Vagina (tissue), 2 donors: ENCODE measurements at places on chromosomes 2 and 18. TPM values are rescaled to one million over a fixed set of nuclear protein-coding genes. Genes with fewer than 3 reads are reported as not detected.

DNA sequence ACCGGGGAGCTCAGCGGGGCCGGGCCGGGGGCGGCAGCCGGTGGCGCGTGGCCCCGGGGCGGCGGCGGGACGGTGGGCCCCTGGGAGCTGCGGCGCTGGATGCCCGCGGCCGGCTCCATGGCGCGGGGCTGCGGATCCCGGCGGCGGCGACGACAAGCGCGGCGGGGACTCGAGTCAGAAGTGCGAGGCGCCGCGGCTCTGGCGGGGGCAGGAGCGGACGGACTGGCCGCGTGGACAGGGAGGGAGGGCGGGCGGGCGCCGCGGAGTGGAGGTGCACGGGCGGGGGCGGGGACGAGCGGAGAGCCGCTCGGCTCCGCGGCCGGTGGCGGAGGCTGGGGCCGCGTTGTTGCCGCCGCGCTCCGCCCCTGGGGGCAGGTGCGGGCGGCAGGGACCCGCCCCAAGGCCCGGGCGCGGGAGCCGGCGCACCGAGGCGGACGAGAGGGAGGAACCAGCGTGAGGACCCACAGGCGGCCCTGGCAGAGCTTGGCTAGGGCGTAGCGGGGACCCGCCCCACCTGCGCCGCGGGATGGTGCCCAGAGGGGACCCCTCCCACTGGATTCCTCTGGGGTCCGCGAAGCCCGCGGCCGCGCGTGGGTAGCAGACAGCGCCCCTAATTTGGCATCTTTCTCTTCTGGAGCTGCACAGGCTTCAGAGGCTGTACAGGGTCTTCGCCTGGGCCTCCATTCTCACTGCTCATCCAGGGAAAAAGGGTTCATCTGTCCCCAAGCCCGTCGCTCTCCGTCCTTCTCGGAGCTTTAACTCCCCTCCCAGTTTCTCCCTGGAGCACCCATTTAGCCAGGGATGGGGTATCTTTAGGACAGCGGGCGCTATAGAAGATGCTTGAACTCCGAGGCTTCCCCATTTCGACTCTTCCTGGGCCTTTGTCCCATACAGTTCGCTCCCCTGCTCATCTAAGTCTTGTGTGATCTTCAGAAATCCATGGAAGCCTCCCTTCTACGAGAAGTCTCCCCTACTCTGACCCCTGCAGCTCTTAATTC is at the start of gene TMEM163:
Gene TMEM163, minus strand, starts transcription at position 184 of the 998 bp plus-strand sequence.
- H3K27ac ChIP-seq, result no peak within 1 kb of the TSS
- no peaks in the 10 kb centered on the region for H3K27me3 ChIP-seq
- DNase-seq, result no peak
- H3K36me3 ChIP-seq, result no peaks in the 10 kb centered on the region

DNA sequence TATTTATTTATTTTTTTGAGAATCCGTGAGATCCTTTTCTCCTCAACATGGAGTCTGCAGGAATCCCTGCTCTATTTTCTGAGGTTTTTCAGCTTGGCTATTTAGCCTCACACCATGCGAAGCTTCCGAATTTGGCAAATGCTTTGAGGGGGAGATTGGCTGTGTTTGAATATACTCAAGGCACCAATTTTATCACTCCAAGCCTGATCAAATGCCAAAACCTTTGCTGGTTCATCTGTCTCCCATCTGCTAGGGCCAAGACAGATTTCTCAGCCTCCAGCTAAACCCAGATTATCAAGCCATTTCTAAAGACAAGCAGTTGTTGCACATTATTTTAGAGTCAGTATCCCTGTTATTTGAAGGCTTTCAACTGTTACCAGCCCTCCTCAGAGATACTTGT is 295.7 kb downstream of the XIRP2 start:
- H3K27ac ChIP-seq, result no peak overlapping the region
- no peak for DNase-seq
- H3K4me3 ChIP-seq, result no peak overlapping the region
- H3K36me3 ChIP-seq, result no peaks in the 10 kb centered on the region

- no peak overlapping the region for H3K4me3 ChIP-seq
- no peak for DNase-seq
- no peaks in the 10 kb centered on the region for H3K27me3 ChIP-seq
- H3K27ac ChIP-seq, result no peak overlapping the region
Observed at GRCh38 chr2:187075199-187075635, 226.2 kb upstream of the ZSWIM2 start.

The ACKR3 gene
- total RNA-seq, result 55.5 TPM

- H3K27me3 ChIP-seq, result no peaks in the 10 kb centered on the region
- H3K27ac ChIP-seq, result no peak overlapping the region
- H3K36me3 ChIP-seq, result peaks cover 68% of the 10 kb centered on the region
Observed at GRCh38 chr2:216426938-216427337, 14.7 kb downstream of the SMARCAL1 start.

The AQP12B gene
- not detected for total RNA-seq

DNA sequence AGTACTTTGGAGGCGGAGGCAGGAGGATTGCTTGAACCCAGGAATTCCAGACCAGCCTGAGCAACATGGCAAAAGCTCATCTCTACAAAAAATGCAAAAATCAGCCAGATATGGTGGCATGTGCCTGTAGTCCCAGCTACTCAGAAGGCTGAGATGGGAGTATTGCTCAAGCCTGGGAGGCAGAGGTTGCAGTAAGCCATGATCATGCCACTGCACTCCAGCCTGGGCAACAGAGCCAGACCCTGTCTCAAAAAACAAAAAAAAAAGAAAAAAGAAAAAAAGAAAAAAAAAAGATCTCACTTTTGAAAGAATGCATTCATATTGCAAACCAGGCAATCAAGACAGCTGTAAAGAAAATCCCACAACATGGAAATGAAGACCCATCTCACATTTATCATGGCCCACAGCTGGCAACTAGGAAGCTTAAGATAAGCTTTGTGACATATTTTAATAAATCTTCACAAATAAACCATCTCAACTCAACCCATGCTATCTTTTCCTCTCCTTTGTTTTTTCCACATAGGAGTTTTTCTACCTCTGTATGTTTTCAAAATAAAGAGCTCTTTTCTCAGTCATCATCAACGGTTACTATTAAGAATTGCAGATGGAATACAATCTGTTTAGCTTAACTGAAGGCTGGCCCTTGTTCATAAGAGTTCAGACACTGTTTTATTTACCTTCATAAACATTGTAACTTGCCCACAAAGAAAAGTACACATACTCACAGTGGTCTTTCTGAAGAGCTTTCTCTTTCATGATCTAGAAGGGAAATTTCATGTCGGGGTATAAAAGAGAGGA is 137.0 kb downstream of the MREG start:
- no peaks in the 10 kb centered on the region for H3K36me3 ChIP-seq
- H3K4me3 ChIP-seq, result no peak overlapping the region
- no peaks in the 10 kb centered on the region for H3K27me3 ChIP-seq
- no peak for DNase-seq

- H3K27me3 ChIP-seq, result no peaks in the 10 kb centered on the region
- H3K27ac ChIP-seq, result no peak overlapping the region
- H3K36me3 ChIP-seq, result no peaks in the 10 kb centered on the region
- no peak overlapping the region for H3K4me3 ChIP-seq
Observed at GRCh38 chr2:163799807-163800206, 64.0 kb upstream of the FIGN start.

DNA sequence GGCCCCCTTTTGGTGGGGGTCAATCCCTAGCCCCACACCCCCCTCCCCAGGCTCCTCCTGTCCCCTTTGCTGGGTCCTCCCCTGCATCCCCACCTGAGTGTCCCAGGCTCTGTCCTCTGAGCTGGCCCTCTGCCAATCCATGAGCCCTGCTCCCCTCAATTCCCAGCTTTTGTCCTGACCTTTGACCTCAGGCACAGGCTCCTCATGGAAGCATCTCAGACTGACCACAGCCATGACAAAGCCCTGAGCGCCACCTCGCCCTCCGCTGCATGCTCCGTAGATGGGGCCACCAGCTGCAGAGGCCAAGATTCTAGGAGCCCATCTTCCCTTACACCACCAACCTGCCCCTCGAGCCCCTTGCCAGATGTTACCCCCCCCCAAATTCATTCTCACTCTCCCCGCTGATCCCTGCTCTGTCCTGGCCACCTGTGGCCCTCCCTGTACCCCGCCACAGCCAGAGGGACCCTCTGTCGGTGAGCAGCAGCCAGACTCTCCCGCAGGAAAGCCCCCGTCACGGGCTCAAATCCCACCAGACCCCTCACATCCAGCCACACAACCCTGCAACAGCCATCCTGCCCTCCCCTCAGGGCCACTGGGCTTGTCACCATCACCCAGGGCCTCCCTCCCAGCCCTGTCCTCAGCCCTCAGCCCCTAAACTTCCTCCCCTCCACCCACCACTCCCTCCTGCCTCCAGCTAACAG is 206.0 kb downstream of the MGAT5 start:
- no peaks in the 10 kb centered on the region for H3K4me1 ChIP-seq
- no peaks in the 10 kb centered on the region for H3K36me3 ChIP-seq
- no peak overlapping the region for H3K4me3 ChIP-seq
- H3K27ac ChIP-seq, result no peak overlapping the region
- DNase-seq, result no peak

DNA sequence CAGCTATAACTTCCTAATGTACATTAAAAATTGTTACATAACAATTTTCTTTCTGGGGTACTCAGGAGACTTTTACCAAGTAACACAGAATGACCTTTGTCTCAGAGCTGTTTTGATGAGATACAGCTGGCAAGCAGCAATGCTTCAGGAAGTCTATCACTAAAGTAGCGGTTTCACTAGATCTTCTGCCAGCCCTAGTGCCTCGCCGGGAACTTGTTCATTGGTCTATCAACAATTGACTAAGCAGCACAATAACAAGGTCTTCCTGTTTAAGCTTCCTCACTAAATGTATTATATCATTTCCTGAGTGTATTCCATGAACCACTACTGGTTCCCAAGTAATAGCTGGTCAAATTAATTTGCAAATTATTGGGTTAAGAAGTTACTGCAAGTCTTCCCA is 69.2 kb downstream of the TRIP12 start:
- H3K27me3 ChIP-seq, result no peaks in the 10 kb centered on the region
- no peak overlapping the region for H3K4me3 ChIP-seq
- H3K27ac ChIP-seq, result no peak overlapping the region
- H3K4me1 ChIP-seq, result peaks cover 41% of the 10 kb centered on the region
- H3K36me3 ChIP-seq, result peaks cover 17% of the 10 kb centered on the region
- DNase-seq, result no peak

DNA sequence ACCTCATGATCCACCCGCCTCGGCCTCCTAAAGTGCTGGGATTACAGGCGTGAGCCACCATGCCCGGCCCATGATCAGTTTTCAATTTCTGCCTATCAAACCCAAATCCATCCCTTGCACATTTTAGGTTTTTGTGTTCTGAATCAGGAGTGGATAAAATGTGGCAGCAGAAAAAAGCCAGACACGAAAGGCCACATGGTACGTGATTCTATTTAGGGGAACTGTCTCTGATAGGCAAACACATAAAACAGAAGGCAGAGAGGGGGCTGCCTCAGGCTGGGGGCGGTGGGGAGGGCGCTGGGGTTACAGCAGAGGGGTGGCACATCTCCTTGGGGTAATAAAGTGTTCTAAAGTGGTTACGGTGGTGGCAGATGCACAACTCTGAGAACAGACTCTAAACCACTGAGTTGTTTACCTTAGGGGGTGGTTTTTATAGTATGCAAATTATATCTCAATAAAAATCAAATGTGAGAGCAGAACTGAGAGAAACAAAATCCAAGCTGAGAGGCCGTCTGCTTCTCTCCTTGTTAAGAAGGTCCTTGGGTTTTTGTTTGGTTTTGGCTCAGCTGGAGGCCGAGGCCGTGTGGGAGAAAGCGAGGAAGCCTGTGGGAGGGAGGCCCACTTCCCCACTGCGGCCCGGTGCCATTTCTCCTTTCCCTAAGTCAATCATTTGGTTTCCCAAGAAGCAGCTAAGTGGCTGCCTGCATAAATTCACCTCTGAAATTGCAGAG is 78.0 kb downstream of the SOWAHC start:
- H3K36me3 ChIP-seq, result no peaks in the 10 kb centered on the region
- DNase-seq, result no peak
- H3K4me3 ChIP-seq, result no peak overlapping the region
- no peaks in the 10 kb centered on the region for H3K27me3 ChIP-seq

The NOSTRIN gene
- 30.0 TPM for total RNA-seq

DNA sequence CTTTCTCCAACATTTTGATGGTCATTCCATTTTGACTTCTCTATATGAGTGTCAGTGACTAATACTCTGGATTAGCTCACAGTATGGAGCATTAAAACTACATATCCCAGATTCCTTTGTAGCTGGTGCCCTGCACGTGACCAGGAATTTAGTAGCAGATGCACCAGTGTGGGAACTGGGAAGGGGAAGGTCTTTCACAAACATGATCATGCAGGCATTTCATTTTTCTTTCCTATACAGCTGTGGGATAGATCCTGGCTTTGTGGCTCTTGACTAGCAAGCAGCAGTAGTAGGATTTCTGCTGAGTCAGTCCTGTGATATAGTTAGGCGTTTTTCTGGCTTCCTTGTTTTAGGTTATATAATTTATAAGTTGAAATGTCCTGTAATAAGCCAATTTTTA is 971.0 kb upstream of the CDH2 start:
- H3K27me3 ChIP-seq, result no peaks in the 10 kb centered on the region
- H3K27ac ChIP-seq, result no peak overlapping the region
- H3K36me3 ChIP-seq, result no peaks in the 10 kb centered on the region
- no peaks in the 10 kb centered on the region for H3K4me1 ChIP-seq
- DNase-seq, result no peak

DNA sequence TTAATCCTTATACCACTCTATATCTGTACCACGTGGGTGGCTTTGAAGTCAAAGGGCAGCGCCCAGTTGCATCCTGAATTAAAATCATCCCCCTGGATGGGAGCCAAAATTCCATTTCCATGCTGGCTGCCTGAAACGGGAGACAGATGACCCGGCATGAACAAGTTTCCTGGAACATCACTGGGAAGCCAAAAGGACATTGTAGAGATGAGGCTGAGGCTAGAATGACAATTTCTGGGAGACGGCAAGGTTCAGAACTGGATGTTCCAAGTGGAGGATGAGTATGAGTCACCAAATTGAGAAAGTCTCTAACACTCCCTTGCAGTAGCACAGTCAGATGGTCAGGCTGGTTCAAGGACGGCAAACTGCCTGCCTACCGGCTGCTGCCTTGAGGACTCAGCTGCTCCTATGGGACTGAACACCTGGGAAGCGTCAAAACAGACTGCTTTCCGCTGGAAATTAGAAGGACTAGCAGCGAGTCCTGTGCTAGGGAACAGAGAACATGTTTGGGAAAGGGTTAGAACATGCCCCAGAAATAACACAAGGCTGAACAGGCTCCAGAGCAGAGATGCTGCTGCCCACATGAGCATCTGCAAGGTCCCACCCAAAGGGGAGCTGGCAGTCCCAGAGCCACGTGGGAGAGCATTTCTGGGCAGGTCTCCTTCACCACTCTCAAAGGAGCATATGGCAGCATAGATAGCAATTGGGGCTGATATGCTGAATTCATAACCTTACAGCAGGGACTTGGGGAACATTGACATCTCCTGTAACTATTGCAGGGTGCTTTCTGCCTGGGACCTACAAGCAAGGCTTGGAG is 32.0 kb downstream of the YPEL5 start:
- H3K4me1 ChIP-seq, result peaks cover 18% of the 10 kb centered on the region
- peak overlapping the region; percentile 71 for H3K27ac ChIP-seq
- H3K36me3 ChIP-seq, result no peaks in the 10 kb centered on the region
- H3K4me3 ChIP-seq, result no peak overlapping the region
- DNase-seq, result peak; percentile 96
- no peaks in the 10 kb centered on the region for H3K27me3 ChIP-seq

GRCh38 chr2:215529271-215529670 is 93.4 kb upstream of the FN1 start:
- no peaks in the 10 kb centered on the region for H3K4me1 ChIP-seq
- H3K36me3 ChIP-seq, result no peaks in the 10 kb centered on the region
- no peak for DNase-seq
- no peaks in the 10 kb centered on the region for H3K27me3 ChIP-seq
- H3K27ac ChIP-seq, result no peak overlapping the region

The SRD5A2 gene
- 2.9 TPM for total RNA-seq

GRCh38 chr2:186575302-186575701 is 14.6 kb upstream of the ITGAV start:
- H3K27me3 ChIP-seq, result no peaks in the 10 kb centered on the region
- no peak overlapping the region for H3K4me3 ChIP-seq
- no peak overlapping the region for H3K27ac ChIP-seq
- peaks cover 8% of the 10 kb centered on the region for H3K4me1 ChIP-seq
- H3K36me3 ChIP-seq, result no peaks in the 10 kb centered on the region
